ENCODE measurements at places on chromosomes 13 and 19.
A peak's percentile ranks its signal among the peaks of the same experiment; 100 is the strongest.

DNA sequence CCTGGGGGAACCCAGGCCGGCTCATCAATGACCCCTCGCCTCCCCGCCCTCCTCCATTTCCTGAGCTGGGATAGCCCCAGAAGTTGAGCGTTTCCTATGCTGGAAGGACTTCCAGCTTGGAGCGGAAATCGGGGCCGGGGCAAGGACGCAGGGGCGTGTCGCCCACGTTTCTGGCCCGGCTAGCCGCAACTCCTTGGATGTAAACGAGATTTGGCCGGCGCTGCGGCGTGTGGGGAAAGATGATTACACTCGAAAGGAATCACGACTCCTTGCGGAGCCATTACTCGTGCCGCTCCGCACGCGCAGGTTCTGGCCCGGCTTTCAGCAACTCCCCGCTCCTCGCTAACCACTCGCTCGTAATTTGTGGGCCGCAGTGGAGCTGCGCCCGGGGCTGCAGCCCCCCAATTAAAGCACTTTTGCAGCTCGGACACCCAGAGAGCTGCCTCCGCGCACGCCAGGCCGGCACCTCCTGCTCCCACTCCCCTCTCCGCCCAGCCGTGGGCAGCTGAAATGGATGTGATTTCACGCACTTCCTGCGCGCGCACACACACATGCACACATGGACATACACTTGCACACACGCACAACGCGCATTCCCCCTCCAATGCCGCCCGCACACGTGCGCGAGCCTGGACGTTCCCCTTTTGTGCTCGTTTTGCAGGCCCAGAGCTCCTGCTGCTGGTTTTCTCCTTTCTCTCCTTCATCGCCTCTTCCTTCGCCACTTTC lies 15.7 kb downstream of the ZIC5 start:
- DNase-seq = no peak

DNA sequence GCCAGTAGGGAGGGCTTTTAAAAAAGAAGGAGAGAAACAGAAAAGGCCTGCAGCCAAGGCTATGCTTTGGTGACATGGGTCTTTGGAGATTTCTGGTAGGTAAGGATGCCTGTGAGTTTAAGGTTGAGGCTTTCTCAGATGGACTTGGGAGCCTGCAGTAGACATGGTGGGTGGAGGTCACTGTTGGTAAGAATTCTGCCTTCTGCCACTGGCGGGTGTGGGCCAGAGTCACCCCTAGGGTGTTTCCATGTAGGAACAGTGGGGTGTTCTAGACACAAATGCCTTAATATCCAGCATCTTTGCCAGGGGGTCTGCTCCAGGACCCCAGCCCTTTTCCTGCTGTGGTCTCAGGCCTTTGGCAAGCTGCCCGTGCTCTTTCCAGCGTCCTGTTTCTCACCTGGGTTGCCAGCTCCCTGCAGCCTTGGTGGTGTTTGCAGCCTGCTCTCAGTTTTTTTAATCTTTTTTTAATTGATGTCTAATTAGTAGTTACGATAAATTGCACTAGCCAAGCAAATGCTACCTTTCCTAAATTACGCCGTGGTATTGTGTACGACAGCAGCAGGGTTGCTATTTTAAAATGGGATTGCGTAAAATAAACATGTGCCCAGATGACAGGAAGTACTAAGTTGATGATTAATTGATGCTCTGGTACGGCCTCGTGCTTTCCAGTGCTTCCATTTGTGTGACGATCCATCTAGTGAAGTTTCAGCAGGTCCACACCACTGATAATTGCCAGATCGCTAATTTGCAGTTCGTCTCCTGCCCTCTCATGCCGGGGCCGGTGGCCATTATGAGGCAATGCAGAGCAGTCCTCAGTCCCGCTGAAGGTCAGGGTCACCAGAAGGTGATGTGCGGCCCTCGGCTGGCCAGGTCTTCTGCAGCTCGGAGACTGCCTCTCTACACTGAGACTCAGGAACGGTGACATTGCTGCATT lies 35.3 kb upstream of the NPAS1 start:
- no peak for DNase-seq

GRCh38 chr13:31367410-31367809 lies 167.6 kb downstream of the B3GLCT start:
- DNase-seq = no peak

DNA sequence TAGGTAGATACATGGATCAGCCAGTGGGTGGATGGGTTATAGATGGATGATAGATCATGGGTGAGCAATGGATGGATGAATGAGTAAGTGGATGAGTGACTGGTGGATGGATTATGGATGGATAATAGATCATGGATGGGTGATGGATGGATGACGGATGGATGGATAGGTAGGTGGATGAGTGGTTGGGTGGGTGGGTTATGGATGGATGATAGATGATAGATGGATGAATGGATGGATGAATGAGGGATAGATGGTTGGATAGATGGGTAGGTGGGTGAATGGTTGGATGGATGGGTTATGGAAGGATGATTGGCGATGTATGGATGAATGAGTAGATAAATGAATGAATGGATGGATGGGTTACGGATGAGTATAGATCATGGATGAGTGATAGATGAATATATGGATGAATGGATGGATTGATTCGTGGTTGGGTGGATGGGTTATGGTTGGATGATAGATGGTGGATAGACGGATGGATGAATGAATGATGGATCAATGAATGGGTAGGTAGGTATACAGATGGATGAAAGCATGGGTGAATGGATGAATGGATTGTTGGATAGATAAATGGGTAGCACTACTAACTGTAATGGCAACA lies 27.0 kb upstream of the PTPRS start:
- no peak for DNase-seq

DNA sequence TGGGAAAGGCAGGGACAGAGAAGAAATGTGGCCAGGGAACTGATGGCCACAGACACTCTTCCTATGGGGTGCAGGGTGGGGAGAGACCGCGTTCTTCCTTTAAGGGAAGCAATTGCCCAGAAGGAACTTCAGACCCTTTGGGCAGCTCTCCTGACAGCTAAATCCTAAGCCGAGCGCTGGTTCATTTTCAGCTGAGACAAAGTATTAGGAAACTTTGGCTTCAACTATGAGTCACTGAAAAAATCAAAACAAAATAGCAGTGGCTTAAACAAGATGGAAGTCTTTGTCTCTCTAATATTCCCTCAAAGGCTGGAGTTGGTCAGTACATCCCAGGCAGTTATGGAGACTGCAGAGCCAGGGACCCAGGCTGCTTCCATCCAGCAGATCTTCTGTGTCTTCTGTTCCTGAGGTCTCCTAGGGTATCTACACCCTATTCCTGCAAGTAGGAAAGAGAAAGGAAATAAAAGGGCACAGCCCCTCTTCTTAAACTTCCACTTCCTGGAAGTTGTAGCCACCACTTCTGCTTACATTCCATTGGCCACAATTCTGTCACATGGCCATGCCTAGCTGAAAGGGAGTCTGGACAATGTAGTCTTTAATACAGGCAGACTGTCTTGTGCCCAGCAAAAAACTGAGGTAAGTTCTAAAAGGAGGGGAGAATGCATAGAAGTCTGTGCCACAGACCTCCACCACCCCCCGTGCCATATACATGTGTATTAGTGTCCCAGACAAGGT lies 163.5 kb downstream of the KATNAL1 start:
- no peak for DNase-seq

- no peak for DNase-seq
Measured at GRCh38 chr13:112741185-112741755, 51.4 kb downstream of the ATP11A start.

DNA sequence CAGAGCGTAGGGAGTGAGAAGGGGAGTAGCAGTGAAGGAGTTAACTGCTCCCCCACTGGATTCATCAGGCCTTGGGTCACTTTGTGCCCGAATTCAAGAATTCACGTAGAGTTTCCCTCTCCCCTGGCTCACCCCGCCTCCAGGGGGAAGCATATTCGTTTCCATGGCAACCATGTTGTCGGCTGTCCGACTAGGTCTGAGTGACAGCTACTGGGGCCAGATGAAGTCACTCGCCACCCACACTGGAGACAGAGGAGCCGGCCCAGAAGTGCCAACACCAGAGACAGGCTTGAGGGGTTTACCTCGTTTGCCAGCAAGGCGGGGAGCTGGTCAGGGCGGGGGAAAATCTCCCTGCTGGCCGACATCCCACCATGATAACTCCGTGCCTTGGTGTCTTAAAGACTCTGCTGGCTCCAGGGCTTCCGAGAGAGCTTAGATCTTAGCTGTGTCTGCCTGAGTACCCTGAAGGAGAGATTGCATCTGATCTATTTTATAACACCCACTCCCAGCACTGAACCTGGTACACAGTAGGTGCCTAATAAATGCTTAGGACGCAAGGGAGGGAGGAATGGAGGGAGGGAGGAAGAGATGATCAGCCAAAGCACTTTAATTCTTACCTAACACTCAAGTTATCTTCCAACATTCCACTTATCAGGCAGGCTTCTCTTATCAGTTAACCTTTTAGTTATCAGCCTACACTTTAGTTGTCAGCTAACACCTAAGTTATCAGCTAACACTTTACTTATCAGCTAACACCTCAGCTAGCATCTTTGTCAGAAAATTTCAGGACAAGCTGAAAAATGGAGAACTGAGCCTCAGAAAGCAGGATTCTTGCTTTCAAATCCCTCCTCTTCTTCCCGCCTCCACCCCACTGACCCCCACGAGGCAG lies 57.2 kb upstream of the ZNRF4 start:
- no peak for DNase-seq

- DNase-seq = no peak
Measured at GRCh38 chr13:40755082-40755700, 15.8 kb downstream of the MRPS31 start.

DNA sequence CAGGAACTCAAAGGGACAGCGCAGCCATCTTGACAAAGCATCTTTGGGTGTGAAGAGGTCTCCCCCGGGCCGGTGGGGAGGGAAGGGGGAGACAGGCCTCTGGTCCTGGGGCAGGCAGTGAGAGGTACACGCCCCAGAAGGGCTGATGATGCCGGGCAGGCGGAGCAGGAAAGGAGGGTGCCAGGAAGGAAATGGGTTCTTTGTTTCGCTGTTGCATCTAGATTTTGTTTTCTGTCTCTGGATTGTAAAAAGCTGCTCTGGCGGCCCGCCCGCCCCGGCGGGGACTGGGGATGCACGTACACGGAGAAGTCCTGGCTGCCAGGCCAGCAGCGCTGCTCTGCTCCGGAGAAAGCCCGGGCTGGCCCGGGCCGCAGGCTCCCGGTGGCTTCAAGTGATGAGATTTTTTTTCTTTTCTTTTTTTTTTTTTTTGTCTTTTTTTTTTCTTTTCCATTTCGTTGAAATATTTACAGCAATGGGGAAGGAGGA lies 13.2 kb upstream of the ASF1B start:
- DNase-seq = peak; percentile 48

- DNase-seq = peak; percentile 90
Measured at GRCh38 chr13:41060082-41060723, 1.1 kb upstream of the WBP4 start.

- no peak for DNase-seq
Measured at GRCh38 chr13:48585456-48585840, 52.6 kb upstream of the RCBTB2 start.

- peak; percentile 71 for DNase-seq
Measured at GRCh38 chr19:45591004-45591637, 6.5 kb upstream of the OPA3 start.

DNA sequence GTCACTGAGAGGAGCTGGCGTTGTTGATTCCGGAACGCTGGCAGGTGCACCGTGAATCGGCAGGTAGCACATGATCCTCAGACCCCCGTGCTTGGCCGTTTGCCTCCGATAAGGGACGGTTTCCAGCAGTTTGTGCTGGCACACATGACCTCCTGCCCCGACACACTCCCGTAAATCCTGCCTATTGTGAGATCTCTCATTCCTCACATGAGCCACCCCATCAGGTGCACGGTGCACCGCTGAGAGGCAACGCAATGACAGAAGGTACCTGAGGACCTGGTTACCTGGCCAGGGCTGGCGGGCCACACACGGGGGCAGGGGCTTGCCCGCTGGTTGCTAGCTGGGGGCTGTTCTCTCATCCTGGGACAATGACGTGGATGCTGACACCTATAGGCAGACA lies 2.1 kb upstream of the ADPRHL1 start:
- no peak for DNase-seq

DNA sequence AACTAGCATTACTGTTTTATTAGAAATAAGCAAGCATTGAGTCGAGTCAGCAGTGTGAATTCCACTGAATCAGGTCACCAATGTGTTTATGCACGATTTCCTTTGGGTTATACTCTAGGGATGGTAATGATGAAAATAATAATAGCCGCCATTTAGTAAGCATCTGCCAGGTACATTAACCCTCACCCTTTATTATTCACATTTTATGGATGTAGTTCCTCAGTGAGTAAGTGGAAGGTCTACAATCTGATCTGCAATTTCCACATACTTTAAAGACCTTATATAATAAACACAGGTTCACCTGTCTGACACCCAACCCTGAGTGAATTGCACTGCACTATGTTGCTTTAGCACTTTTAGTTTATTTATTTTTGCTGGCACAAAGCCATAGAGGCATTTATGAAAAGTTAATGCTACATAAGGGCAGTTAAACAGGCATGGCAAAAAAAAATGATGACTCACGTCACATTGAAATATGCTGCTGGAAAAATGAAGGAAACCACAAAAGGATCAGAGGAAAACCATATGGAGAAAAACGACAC lies 122.4 kb downstream of the TRPC4 start:
- DNase-seq = no peak

DNA sequence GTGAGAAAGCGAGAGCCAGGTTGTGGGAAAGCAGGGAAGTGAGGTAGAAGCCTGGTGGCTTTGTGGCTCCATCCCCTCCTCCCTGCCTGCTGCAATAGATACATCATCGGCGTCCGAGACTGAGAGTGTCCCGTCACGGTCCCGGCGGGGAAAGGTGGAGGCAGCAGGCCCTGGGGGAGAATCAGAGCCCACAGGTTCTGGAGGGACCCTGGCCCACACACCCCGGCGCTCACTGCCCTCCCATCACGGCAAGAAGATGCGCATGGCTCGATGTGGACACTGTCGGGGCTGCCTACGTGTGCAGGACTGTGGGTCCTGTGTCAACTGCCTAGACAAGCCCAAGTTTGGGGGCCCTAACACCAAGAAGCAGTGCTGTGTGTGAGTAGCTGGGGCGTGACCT lies 5.1 kb downstream of the KMT2B start:
- DNase-seq = no peak

Measured in stimulated activated CD4-positive, alpha-beta T cell treated with anti-CD3 and anti-CD28 coated beads, Interleukin-15, amount 100 ng/mL, for 24 hours (primary cell).